ENCODE measurements at places on chromosomes 7 and 10.
A peak's percentile ranks its signal among the peaks of the same experiment; 100 is the strongest.

GRCh38 chr7:150585199-150585598 lies 18.0 kb downstream of the GIMAP4 start:
- DNase-seq: no peak

- DNase-seq: no peak
Measured at GRCh38 chr7:101426303-101427011, 63.8 kb downstream of the COL26A1 start.

DNA sequence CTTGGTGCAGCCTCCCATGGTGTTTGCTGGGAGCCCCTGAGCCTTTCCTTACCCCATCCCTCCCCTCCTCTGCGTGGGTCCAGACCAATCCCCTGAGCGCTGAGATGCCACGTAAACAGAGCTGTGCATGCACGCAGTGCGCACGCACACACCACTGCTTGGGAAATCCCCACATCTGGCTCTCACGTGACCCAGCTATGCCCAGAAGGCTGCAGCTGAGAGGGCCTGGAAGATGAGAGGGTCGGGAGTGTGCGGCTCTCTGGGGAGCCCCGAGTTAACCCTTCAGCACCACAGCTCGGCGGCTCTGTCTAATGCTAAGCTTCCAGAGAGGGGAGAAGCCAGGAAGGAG lies 177.2 kb downstream of the SH3PXD2A start:
- peak; percentile 96 for DNase-seq

- no peak for DNase-seq
Measured at GRCh38 chr10:3229815-3230214, 57.2 kb upstream of the PITRM1 start.

DNA sequence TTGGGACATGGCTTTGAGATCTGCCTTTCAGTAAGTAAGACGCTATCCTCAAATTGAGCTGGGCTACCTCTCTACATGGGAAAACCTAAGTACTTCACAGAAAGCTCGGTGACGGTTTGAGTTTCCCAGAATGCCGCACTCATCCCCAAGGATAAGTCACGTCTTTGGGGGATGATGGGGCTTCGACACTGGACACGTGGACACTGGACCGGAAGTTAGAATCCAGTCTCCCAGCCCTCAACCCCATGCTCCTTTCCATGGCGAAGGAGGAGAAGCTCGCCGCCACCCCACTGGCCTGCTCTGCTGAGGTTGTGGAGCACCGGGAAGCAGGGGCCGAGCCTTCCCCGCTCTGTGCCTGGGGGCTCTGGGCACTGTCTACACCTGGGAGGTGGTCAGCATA lies 27.5 kb downstream of the PTPRE start:
- no peak for DNase-seq

DNA sequence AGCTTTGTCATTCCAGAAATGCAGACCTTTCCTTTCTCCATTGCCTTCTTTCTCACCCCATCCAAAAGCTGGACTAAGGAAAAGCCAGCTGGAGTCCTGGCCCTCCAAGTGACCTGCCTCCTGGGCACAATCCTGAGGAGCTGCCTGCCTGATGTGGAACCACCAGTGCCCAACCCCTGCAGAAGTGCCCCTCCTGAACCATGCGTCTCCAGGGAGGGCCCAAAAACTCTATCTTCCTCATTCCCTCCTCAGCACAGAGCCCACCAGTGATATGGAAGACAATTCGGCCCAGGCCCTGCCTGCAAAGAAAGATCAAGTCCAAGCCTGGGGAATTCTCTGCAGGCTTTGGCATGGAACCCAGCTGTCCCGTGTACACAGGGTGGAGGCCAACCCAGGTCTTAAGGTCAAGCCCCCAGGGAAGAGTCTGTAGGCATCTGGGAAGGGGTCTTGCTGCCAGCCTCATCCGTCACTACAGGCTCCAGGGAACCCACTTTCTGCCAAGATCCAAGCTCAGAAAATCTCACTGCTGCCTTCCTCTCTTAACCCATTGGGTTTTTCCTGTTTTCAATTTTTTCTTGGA lies 3.5 kb upstream of the GRID1 start:
- DNase-seq: no peak

- no peak for DNase-seq
Measured at GRCh38 chr10:126558881-126559280, 111.6 kb downstream of the C10orf90 start.

GRCh38 chr10:129959544-129960480 lies 4.3 kb downstream of the EBF3 start:
- no peak for DNase-seq

GRCh38 chr10:94879214-94879613 lies 59.2 kb upstream of the CYP2C9 start:
- no peak for DNase-seq

DNA sequence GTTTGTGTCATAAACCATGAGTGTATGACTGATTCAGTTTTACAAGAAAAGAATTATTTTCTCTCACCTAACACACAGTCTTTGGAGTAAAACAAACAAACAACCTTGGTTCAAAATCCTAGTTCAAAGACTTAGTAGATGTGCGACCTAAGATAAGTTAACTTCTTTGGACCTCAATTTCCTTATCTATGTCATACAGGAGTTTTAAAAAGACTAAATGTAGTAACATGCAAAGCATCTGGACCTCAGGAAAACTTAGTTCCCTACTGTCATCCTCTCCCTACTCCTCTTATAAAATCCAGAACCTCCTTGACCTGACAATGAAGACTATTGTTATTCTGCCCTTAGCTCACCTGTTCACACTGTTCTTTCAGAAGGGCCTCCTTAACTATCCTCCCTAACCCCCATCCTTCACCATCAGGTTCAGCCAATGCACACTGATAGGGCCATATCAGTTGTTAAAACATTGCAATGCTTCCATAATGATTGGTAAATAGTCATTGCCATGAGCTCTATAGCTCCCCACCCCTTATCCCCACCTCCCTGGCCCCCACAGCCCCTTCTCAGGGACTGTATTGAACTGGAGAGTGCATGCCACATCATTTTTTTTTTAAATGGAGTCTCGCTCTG lies 28.8 kb upstream of the CCNJ start:
- no peak for DNase-seq

DNA sequence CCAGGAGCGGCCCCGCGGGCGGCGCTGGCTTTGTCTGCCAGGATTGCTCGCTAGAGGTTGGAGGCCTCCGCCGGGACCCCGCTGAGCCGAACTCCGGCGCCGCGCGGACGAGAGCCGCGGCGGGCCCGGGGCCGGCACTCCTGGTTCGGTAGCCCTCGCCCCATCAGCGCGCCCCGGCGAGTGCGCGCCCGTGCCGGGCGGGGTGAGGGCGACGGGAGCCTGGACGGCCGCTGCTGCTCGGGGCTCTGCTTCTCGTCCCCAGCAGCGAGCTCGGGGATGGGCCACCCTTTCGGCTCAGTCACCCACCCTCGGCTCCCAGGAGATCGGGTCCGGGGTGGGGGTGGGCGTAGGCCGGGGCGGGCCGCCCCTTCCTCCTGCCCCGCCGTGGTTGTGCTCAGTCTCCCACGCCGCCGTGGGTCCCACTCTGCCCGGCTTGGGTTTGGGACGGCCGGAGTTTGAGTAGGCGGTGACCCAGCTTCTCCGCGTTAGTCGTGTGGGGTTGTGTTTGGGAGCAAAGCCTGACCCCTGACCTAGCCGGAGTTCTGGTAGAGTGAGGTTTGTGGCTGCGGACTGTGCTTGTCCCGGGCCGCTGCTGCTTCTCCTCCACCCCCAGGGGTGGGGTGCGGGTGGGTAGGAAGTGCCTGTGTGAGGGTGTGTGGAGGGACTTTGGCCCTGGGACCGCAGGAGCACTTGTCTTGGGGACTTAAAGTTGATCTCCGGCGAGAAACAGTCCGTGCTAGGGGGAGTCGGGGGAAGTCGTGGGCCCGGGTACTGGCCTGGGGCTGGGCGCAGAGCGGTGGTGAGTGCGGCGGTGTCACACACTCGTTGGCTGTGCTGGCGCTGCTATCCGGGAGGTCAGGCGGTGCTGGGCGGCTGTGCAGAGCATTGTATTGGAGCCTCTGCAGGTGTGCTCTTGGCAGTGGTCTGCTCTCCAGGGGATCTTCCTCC lies 677 bp downstream of the TSPAN14 start:
- peak; percentile 52 for DNase-seq

DNA sequence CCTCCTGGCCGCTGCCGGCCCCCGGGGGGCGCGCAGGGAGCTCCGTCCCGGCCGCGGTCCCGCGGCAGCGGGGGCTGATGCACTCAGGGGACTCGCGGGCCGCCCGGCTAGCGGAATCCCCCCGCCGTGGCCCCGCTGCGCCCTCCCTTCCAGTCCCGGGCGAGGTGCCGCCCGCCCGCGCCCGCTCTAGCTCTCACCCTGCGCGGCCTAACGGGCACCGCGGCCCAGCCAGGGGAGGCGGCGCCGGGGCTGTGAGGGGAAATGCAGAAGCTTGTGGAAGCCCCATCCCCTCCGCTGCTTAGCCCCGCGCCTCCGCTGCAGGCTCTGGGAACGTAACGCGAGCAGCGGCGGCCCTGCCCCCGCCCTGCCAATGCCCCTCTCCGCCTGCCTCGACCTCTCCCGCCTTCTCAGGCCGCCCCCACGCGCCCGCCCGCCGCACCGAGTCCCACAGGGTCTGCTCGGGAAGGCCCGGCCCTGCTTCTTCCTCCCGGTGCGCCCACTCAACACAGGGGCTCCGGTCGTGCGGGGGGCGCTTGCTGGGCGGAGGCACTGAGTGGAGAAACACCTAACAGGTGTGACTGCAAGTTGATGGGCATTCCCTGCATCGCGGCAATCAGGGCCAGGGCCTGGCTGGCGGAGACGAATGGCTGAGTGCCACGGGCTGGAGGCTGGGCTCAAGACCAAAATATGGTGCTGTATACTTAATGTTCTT lies 384 bp upstream of the TMEM229A start:
- no peak for DNase-seq

- DNase-seq: no peak
Measured at GRCh38 chr7:50666124-50666496, 100.9 kb upstream of the DDC start.

GRCh38 chr7:130929896-130930659 lies 196.1 kb upstream of the KLF14 start:
- no peak for DNase-seq

GRCh38 chr7:112045222-112045621 lies 161.0 kb downstream of the DOCK4 start:
- DNase-seq: no peak

- no peak for DNase-seq
Measured at GRCh38 chr7:36760856-36761762, 36.8 kb upstream of the AOAH start.

- no peak for DNase-seq
Measured at GRCh38 chr10:55629793-55630490, 731.1 kb downstream of the ZWINT start.

DNA sequence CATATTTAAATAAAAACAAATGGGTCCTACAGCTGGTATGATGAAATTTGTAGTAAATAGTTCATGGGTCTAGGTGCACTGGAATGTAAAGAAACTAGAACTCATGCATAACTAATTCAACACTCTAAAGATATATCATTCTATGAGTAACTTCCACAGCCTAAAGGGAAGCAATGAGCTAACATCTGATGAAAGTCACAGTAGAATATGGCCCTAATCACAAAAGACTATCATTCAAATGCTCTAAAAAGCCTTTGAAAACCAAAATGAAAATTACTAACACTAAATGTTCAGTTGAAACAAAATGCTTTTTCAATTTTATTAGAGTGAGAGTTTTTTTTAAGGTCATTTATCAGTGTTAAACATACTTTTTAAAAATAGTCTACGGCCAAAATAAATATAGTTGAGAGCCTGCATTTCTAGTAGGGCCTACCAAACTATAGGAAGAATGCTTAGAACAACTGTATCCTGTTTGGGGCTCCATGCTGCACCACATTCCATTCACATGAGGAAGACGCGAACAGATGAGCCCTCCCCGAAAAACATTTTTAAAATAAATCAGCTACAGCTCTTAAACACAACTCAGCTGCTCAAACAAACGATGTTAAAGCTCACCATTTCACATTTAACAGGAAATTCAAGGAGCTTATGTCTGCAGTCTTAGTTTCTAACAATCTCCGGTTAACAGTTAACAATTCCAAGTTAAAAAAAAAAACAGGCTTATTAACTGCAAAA lies 134.5 kb downstream of the NRBF2 start:
- peak; percentile 52 for DNase-seq

GRCh38 chr10:130233035-130233360 lies 96.8 kb downstream of the GLRX3 start:
- DNase-seq: no peak

- no peak for DNase-seq
Measured at GRCh38 chr10:109030581-109031210, 892.6 kb downstream of the XPNPEP1 start.

- no peak for DNase-seq
Measured at GRCh38 chr7:158428131-158428836, 159.3 kb downstream of the PTPRN2 start.

- no peak for DNase-seq
Measured at GRCh38 chr7:117098457-117098856, 145.2 kb downstream of the ST7 start.

Data from T-helper 2 cell (primary cell).